ENCODE measurements at places on chromosomes 3 and 15.

DNA sequence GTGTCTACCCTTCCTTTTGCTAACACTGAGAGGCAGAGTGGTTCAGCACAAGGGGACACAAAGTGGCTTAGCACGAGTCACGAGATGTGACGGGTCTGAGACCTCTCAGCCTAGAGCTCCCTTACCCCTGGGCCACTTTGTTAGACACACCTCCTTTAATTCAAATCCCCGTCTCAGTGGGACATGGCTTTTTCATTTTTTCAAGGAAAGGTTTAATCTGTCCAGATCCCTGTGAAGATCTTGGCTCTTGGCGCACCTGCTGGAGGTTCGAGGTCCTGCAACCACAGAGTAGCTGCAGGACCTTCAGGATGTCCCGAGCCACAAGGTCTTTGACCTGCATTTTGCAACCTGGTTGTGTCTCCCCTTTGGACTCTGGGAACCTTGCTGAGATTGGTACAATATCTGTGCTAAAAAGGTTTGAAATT, 52.0 kb downstream of the LPP start:
- no peak for DNase-seq

DNA sequence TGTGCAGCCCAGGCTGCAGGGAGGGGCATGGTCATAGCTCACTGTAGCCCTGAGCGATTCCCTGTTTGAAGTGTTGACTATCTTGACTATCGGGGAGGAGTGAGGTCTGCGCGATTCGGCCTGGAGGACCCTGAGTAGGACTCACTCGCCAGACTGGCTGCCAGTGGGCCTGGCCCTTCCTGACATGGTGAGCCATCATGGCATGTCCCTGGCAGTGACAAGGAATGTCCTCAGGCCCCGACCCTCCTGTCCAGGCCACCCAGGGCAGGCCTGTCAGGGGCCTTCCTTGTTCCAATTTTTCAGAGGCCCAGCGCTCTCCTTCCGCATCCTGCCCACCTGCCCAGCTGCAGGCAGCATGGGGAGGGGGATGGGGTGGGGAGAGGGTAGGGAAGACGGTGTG, 5.2 kb upstream of the OCA2 start:
- DNase-seq: no peak

DNA sequence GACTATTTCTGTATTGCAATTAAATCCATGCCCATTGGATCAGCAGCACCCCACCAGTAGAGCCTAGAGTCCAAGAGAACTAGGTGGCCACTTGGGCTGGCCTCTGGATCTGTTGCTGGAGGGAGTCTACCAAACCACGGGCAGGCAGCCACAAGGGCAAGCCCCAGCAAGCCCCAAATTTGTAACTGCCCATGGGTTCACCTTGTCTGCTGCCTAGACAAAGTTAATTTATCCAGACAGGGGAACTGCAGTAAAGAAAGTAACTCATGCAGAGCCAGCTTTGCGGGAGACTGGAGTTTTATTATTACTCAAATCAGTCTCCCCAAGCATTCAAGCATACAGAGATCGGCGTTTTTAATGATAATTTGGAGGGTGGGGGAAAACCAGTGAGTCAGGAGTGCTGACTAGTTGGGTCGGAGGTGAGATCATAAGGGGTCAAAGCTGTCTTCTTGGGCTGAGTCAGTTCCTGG, 74.0 kb upstream of the TERB2 start:
- DNase-seq: no peak

DNA sequence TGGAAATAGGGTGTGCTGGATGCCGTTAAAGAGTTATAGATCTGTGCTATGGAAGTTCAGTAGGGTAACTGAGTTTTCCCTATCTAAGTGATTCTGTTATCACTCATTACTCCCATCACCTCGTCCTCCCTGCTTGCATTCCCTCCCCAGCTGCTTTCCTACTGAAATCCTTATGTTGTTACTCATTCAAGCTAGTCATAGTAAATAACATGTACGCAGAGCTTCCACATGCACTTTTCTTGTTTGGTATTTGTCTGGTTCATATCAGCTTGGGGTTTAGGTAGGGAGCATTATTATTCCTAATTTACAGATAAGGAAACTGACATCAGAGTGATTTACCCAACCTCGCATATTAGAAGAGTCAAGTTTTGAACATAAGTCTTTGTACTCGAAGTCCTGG, 135.1 kb downstream of the HCN4 start:
- DNase-seq: no peak

DNA sequence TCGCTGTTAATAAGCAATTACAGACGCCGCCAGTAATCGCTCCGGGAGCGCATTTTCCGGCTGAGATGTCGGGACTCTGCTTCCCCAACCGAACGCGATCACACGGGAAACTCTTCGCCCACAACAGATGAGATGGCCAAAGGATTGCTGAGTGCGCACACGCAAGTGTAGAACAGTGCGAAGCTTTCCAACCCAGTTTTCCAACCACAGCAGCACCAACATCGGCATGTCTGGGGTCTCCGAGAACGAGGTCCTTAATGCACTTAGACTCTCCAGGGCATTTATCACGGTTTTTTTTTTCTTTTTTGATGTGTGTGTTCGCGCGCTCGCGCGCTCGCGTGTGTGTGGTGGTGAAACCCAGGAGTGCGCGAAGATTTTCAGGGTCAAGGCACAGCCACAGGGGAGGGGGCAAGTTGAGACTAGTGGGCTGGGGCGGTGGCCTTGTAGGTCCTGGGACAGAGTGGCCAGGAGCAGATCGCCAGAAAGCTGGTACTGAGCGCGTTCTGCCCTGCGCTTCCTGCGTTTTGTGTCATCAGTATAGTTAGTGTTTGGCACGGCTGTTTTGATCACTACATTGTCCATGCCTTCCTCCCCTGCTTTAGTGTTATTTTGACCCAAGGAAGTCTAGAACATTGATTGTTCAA, 1.8 kb upstream of the EOMES start:
- no peak for DNase-seq

- DNase-seq: no peak
Observed at GRCh38 chr3:100080573-100080972, 33.7 kb downstream of the FILIP1L start.

DNA sequence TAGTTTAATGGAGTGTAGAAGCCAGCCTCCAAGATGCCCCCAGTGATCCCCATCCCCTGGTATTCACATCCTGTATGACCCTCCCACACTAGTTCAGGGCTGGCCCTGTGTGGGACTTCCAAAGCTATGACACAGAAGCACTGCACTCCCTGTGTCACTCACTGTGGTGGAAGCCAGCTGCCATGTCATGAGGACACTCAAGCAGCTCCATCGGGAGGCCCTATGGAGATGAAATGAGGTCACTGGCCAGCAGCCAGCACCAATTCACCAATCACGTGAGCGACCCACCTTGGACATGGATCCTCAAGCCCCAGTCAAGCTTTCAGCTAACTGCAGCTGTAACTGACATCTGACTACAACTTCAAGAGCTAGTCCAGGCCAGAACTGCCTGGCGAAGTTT, 3.9 kb upstream of the ACAN start:
- DNase-seq: no peak

GRCh38 chr15:45799508-45799907, 164.7 kb downstream of the SQOR start:
- no peak for DNase-seq

- DNase-seq: no peak
Observed at GRCh38 chr3:72993391-72993790, 3.2 kb upstream of the PPP4R2 start.

GRCh38 chr3:46278816-46279672, 36.8 kb downstream of the CCR3 start:
- no peak for DNase-seq

DNA sequence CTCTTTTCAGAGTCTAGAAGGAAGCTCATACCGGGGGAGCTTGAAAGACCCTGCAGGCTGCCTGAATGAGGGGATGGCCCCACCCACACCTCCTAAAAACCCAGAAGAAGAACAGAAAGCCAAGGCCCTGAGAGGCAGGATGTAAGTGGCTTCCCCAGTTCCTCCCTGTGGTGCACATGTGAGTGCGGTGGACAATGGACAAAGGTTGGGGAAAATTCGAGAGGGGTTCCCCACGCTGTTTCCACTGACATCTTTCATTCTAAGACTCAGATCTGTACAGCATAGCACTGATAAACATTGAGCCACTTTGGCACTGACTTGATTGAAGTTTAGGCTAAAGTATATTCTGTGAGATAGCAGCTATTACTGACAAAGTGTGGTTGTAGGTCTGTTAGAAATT, 79.5 kb upstream of the UMPS start:
- no peak for DNase-seq

DNA sequence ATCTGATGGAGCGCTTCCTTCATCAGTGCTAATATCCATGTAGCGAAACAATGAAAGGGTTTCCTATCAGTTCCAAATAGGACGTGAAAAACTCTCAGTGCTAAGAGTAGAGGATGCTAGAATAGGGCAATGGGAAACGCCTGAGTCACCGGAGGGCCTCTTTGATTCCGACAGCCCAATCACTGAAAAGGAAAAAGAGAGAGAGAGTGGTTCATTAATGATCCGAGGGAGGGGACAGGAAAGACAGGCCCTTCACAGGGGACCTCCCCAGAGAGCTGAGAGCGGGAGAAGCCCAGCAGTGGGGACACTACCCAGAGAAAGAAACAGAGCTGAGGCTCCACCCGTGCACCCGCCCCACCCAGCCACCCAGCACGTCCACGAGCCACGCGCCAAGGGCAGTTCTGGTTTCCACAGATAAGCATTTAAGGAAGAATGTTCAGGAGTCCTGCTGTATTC, 76.9 kb downstream of the RPN1 start:
- no peak for DNase-seq

DNA sequence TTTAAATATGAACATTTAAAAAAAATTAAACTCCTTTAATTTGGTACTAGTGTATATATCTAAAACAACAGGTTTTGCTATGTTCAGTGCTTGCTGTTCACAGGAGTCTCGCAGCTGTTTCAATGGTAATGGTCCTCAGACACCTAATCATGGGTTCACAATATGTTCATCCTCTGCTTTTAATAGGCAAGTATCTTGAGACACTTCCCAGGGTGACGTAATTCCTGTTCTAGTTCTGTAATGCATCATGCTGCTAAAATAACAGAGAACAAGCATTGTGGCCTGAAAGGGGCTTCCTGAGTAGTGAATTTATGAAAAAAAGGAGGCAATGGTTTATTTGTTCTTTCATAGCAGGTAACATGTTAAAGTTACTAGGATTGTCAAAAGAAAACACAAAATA, 625.2 kb upstream of the GBE1 start:
- DNase-seq: no peak

GRCh38 chr15:43406189-43406588, 35.3 kb downstream of the TUBGCP4 start:
- no peak for DNase-seq

GRCh38 chr3:182258538-182259177, 534.6 kb upstream of the ATP11B start:
- no peak for DNase-seq

GRCh38 chr3:65878831-65879230, 159.9 kb downstream of the MAGI1 start:
- DNase-seq: no peak

DNA sequence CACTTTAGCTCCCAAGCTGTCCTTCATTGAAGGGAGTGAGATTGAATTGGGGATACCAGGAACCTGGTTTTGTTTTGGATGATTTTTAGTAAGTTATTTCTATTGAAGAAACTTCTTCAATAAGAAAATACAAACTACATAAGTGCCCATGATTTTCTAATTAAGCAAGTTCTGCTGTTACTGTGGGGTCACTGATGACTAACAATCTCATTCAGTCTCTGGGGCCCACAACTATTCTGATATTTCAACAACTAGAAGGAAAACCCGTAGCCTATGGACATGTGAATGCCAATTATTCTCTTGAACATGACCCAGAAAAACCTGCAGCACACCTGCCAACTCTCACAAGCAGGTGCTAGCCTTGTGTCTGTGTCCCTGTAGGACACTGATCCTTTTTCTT, 184.6 kb downstream of the DCLK3 start:
- DNase-seq: no peak

DNA sequence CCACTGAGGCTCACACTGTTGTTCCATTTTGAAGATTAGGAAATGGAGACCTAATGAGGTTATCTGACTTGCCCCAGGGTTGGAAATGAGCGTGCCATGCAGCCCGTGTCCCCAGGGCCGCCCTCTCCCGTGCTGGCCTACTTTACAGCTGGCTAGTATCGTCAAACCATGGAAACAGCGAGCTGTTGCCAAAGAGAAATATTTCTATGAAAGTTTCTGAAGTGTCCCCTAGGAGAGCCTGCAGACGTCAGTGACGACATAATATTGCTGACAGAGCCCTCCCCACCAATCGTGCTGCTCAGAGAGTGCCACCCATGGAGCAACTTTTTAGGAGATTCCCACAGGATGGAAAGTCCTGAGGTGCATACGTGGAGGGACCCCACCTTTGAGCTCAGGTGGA, 11.2 kb upstream of the FAM174B start:
- no peak for DNase-seq

- no peak for DNase-seq
Observed at GRCh38 chr3:33144433-33144832, 30.6 kb downstream of the CRTAP start.

DNA sequence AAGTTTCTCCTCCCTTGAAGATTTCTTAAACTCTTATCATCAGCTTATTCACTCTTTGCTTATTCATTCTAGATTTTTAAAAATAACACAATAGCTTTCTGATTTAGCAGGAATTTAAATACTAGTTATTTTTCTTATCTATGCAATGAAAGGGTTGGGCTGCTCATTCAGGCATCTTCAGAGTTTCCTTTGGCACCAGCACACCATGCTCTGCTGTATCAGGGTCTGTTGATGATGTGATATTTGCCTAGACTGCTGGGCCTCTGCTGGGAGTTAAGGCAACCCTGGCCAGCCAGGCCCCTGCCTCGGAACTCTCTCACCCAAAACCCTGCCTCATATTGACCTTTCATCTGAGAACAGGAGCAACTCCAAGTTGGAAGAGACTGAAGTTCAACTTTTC, 35.0 kb downstream of the DRD3 start:
- no peak for DNase-seq

- no peak for DNase-seq
Observed at GRCh38 chr3:83076041-83076440, 1314.6 kb upstream of the GBE1 start.

DNA sequence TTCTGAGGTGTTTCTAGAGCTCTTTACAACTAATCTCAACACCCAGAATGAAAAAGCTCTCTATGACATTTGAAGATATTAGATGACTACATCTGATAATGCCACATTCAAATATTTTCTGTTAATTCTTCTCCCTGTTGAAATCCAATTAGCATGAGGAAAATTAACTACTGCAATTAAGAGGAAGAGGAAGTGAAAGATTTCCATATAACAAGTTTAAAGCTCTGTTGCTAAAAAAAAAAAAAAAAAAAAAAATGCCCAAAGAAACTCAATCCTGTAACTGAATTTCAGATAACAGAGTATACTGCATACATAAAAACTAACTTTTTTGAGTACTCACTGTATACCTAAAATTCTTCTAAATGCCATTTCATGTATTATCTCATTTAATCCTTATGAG, 109.8 kb downstream of the TNIK start:
- no peak for DNase-seq

- no peak for DNase-seq
Observed at GRCh38 chr3:133949438-133949837, 53.8 kb upstream of the RAB6B start.

DNA sequence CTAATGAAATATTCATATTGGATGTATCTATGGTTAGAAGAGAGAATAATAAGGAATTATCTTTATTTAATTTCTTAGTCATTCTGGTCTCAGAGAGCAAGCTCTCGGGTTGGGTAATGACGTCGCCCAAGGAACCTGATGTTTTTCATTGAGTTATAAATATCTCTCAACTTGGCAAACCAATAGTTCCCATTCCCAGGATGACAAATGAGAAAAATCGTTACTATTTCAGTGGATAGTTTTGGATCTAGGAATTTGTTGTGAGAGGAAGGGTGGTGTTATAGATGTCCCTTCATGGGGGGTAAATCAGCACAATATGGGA, 162.9 kb upstream of the NR2E3 start:
- no peak for DNase-seq
